ENCODE measurements at places on chromosomes 7 and 10.

DNA sequence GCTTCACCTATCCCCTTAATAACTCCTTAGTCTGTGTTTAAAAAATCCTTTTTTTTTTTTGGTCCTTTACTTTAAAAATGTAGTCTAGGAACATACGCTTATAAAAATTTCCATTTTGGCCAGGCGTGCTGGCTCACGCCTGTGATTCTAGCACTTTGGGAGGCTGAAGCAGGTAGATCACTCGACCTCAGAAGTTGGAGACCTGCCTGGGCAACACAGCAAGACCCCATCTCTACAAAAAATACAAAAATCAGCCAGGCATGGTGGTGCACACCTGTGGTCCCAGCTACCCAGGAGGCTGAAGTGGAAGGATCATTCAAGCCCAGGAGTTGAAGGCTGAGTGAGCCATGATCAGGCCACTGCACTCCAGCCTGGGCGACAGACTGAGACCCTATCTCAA lies 14.8 kb downstream of the KAZALD1 start:
- DNase-seq: no peak

GRCh38 chr7:45162311-45162845 lies 4.8 kb downstream of the RAMP3 start:
- DNase-seq: no peak

GRCh38 chr7:124764847-124765400 lies 668 bp downstream of the GPR37 start:
- DNase-seq: peak; percentile 21

- DNase-seq: peak; percentile 87
Measured at GRCh38 chr10:86265236-86265894, 101.2 kb downstream of the GRID1 start.

DNA sequence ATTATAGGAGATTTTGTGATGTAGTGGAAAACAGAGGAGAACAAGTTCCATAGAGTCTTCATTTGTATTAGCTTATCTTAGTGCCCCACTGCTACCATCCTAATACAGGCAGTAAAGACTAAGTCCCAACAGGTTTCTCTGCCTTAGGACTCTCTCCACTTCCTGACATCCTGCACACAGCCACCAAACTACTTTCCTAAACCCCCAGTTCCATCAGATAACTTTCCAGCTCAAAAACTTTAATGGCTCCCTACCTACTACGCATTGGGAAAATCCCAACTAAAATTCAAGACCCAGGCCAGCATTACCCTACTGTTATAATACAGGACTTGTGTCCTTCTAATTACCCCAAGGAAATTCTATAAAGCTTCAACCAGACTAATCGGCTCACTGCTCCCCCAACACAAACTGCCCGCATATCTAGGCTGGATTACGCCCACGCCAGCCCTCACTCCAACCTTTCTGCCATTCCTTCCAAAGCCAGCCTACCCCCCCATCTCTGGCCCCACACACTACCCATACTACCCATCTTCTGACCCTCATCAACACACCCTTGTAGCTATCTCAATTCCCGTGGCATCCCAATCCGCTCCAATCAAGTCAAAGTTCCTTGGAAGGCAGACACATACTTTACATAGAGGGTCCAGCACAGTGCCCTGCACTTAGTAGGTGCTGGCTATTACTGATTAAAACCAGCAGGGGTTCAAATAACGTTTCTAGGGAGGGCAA lies 1.4 kb downstream of the IDE start:
- DNase-seq: no peak

DNA sequence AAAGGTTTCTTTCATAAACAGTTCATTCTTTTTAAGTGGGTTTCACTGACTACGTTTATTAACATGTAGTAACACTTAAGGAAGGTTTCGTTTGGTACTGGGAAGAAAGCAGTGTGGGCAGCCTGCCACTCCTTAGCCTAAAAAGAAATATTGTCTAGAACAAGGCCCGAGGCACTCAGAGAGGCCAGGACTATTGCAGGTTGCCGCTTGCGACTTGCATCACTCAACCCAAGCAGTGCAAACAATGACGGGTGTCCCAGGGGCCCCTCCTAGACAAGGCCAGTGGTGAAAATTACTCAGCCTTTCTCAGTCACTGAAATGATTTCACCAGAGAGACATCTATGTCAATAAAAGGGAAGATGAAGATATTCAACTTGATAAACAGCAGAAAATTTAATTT lies 243.9 kb downstream of the SNX13 start:
- DNase-seq: peak; percentile 74

- DNase-seq: no peak
Measured at GRCh38 chr10:112797855-112798254, 152.2 kb upstream of the TCF7L2 start.

DNA sequence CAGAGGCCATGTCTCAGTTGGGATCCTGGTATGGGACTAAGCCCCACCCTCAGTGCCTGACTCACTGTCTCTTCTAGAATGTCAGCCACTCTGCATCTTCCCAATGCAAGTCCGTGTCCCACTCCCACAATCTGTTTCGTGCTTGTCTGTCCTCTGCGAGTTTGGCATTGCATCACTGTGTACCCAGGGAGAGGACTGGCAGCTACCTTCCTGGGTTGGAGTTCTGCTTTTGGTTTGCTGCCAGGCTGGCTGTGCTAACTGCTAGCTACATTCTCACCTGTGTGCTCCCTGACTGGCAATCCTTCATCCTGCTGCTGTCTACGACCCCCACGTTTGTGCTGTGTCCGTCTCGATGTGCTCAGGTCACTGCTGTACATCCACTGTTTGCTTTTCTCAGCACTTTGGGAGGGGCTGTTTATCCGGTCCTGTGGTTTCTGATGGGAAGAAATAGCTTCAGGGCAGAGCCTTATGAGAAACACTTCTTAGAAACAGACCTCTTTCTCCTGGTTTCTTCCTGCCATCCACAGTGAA lies 56.0 kb upstream of the GLI3 start:
- DNase-seq: no peak

DNA sequence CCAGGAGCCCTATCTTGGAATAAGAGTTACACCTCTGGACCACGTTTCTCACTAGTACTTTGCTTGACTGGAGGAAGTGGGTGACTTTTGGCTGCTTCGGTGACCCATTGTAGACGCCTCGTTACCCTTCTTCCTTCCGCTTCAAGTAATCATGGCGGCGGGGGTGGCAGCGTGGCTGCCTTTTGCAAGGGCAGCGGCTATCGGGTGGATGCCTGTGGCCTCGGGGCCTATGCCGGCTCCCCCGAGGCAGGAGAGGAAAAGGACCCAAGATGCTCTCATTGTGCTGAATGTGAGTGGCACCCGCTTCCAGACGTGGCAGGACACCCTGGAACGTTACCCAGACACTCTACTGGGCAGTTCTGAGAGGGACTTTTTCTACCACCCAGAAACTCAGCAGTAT lies 1.5 kb downstream of the KCND2 start:
- no peak for DNase-seq

GRCh38 chr10:77195101-77195500 lies 442.5 kb downstream of the KCNMA1 start:
- DNase-seq: no peak

DNA sequence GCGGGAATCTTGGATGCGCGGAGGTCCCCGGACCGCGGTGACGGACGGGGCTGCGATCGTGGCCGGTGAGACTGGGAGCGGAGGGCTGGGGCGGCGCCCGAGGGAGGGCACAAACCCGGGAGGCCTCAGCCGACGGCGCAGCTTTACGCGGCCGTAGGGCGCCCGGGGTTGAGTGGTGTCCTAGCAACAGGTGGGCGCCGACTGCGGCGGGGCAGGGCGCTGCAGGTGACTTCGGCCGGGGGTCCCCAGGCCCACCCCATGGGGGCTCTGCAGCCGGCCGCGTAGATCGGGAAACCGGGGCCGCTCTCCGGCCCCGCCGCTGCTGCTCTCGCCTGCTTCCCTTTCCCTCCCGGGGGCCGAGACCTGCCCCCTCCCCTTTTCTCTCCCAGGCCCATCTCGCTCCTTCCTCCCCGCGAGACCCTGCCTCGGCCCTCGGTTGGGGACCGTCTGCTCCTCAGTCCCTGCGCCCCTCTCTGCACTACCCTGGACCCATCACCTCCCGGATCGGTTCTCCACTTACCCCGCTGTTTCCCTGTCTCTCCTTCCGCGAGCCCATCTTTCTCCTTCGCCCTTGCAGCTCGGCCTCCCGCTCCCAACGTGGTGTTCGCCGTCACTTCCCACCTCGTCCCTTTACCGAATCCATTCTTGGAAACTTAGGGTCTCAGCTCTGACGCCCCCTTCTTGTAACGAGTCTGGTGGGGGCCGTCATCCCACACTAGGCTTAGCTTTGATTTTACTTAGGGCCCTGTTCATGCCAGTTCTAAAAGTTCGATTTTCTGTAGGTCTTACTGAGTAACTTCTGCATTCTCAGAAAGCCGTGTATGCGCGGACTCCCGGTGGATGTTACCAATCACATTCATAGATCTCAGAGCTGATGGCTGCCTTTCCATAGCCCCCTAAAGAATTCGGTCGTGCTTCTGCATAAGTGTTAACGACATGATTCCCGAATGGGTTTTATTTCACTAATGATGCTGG lies 18.5 kb upstream of the ACBD5 start:
- DNase-seq: no peak

DNA sequence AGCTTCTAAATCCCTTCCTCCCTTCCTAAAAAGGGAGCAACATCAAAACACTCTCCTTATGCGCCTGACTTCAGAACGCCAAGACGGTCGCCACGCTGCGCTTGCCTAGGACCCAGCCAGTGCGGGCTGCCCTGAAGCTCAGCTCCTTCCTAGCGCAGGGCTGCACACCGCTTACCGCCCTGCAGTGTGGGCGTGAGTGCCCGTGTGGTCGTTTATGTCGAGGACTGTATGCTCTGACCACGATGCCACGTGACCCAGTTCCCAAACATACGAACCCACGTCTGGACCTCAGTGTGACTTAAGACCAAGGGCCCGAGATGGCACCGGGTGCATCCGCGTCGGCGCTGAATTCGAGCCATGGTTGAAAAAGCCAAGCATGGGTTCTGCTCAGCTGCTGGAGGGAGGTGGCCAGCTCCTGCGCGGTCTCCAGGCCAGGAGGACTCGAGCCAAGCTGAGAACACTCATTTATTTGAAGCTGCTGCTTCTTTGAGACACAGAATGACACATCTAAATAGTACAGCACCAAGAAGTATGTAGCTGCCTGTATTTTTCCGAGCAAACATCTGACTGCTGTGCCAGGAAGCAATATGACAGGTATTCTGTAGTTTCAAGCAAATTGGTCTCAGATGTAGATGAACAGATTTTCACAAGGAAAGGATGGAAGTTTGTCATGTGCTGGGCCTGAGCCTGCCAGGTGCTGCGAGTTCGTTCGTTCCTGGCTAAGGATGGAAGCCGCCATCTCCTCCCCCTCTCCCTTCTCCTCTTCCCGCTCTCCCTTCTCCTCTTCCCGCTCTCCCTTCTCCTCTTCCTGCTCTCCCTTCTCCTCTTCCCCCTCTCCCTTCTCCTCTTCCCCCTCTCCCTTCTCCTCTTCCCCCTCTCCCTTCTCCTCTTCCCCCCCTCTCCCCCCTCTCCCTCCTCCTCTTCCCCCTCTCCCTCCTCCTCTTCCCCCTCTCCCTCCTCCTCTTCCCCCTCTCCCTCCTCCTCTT lies 184.7 kb downstream of the EBF3 start:
- no peak for DNase-seq

DNA sequence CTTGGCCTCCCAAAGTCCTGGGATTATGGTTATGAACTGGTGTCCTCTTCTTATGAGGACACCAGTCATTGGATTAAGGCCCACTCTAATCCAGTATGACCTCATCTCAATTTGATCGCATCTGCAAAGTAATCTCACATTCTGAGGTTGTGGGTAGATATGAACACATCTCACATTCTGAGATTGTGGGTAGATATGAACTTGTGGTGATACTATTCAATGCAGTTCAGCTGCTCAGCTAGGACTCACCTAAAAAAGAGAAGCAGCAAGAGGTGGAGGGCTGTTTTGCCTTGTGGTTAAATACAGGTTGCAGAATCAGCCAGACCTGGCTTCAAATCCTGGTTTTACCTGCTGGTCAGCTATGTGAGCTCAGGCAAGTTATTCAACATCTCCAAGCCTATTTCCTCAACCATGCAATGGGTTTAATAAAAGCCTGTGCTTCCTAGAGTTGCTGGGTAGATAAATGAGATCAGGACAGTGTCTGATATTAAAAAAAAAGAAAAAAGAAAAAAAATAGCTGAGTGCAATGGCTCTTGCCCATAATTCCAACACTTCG lies 8.5 kb upstream of the BAG3 start:
- DNase-seq: no peak

GRCh38 chr10:119496273-119496672 lies 46.2 kb downstream of the RGS10 start:
- no peak for DNase-seq

DNA sequence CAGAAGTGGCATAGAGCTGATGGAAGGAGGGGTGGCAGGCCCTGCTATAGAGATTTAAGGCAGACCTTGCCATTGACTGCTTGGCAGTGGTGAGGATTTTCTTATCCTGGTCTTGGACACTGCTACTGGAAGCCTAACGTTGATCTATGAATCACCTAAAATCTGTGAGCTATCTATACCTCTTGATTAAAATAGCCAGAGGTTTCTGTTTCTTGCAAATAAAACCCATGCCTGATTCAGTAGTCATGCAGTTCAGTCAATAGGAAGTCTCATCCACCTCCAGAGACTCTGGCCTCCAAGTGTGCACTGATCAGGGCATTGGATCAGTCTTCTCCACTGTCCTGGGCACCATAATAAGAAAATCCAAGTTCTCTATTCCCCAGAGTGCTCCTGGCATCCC lies 286.5 kb downstream of the PTEN start:
- DNase-seq: no peak

DNA sequence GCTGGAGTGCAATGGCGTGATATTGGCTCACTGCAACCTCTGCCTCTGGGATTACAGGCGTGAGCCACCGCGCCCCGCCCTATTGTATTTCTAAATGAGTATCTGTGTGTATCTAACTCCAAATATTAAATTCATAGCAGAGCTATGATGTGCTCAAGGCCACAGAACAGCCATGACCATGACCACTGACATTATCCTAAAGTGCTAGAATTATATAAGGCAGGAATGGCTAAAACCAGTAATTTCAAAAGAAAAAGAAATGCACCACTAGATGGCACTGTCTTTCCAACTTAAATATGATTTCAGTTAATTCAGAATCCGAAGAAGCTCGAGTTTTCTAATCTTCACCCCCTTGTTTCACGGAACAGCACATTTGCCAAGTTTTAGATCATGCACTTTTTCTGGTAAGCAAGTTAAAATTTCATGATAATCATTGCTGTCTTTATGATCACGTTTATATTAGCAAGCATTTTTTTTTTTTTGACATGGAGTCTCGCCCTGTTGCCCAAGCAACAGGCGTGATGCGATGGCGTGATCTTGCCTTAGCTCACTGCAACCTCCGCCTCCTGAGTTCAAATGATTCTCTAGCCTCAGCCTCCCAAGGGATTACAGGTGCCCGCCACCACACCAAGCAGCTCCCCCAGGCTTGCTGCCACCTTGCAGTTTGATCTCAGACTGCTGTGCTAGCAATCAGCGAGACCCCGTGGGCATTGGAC lies 65.3 kb downstream of the OR13A1 start:
- peak; percentile 60 for DNase-seq

GRCh38 chr7:3063016-3063753 lies 19.5 kb upstream of the CARD11 start:
- no peak for DNase-seq

Data from SK-N-DZ (cell line).